Astrocyte (in vitro differentiated cells and primary cell): ENCODE measurements at places on chromosomes 13 and 19.

GRCh38 chr19:42281146-42281826 is 12.2 kb downstream of the CIC start:
- no peak for DNase-seq

DNA sequence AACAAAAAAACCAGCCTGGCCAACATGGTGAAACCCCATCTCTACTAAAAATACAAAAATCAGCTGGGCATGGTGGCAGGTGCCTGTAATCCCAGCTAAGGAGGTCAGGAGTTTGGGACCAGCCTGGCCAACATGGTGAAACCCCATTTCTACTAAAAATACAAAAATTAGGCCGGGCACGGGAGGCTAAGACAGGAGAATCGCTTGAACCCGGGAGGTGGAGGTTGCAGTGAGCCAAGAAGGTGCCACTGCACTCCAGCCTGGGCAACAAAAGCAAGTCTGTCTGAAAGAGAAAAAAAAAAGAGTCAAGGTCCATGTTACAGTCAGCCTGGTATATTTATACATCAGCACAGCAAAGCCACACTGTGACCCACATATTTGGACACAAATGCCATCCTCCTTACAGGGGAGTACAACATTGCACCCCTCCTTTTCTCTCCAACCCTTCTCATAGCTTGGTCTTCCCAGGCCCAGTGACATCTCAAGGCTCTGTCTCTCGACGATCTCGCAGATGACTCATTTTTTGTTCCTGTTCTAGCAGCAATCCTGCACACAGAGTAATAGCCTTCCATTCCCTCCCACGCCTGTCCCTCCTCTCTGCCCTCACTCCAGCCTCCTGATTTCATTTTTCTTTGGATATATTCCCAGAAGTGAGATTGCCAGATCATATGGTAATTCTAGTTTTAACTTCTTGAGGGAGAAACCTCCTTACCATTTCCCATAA is 21.0 kb upstream of the DPP9 start:
- peak; percentile 91 for DNase-seq

GRCh38 chr19:53872762-53873161 is 5.1 kb downstream of the MYADM start:
- no peak for DNase-seq

- DNase-seq, result no peak
Observed at GRCh38 chr13:111902726-111903125, 164.2 kb upstream of the SOX1 start.

DNA sequence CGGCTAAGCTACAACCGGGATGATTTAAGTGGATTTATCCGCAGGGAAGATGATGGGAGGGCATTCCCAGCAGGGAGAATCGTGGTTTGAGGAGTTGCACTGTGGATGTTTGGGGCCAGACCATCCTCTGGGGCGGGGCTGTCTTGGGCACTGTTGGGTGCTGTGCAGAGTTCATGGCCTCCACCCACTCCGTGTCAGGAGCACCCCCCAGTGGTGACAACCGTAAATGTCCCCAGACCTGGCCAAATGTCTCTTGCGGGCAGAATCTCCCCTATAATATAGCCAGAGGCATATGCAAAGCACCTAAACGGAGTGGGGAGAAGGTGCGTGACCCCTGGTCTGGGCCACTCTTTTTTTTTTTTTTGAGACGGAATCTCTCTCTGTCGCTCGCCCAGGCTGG is 40.2 kb downstream of the SMIM24 start:
- no peak for DNase-seq

- DNase-seq, result no peak
Observed at GRCh38 chr13:51432576-51432975, 20.3 kb downstream of the INTS6 start.

DNA sequence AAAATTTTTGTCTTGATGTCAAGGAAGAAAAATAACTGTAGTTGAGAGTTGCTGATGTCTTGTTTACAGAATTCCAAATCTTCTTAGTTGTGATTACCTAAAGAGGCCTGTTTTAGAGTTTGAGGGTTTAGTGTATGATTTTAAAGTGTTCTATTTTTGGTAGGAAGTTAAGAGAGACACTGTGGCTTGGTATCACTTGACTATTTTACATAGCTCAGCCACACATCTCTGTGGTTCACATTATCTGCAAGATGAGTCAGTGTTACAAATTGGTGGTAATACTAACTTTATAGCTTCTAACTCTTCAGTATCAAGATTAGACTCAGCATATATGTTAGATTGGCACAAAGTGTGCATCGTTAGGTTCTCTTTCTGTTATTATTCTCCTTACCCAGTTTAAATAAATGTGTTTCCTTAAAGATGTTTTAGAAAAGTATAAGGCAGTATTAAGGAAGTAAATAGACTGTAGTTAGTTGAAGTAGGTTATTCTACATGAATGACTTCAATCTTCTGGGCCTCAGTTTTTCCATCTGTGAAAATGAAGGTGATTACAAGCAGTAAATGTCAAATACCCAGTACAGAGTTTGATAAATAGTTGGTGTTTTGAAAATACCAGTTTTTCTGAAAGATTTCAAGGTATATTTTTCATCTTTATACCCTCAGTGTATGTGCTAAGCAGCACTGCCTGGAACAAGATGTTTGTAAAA is 33.4 kb downstream of the COG6 start:
- DNase-seq, result peak; percentile 72

DNA sequence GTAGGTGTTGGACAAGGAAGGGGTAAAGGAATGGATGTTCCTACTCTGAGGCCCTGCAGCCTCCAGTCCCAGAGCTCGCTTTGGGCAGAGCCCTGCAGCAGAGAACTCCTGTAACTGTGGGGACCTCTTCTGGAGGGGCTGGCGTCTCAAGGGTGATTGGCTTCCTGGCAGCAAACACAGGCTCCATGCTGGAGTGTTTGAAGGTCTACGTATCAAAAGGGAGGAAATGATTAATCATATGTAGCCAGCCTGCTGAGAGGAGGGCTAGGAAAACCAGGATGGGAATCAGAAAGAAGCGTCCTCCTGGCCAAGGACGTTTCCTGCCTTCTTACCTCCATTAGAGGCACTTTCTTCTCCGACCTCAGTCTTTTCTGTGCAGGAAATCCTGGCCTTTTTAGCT is 208.5 kb downstream of the TSHZ3 start:
- DNase-seq, result peak; percentile 72
